ENCODE measurements at places on chromosomes 2 and 18.

- DNase-seq = no peak
These were observed 13.2 kb downstream of the SPATS2L start for GRCh38 chr2:200319548-200320337.

GRCh38 chr2:151197184-151198108 is 64.2 kb downstream of the RBM43 start:
- no peak for DNase-seq

DNA sequence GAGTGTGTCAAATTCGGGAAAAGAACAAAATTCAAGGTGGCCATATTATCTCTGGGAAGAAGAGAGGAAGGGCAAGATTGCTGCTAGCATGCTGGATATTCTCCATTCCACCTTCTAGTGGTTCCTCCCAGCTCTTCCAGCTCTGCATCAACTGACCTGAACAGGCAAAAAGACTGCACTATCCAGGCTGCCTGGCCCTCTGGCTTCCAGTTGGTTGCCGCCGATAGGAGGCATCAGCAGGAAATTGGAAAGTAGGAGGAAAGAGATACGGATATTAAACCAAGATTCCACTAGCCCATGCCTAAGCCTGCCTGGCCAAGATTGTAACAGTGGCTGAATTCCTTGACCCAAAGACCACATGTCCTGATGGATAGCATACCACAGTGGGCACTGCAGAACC is 1.7 kb upstream of the RTTN start:
- no peak for DNase-seq

GRCh38 chr2:71690876-71691475 is 237.6 kb downstream of the DYSF start:
- DNase-seq = no peak

DNA sequence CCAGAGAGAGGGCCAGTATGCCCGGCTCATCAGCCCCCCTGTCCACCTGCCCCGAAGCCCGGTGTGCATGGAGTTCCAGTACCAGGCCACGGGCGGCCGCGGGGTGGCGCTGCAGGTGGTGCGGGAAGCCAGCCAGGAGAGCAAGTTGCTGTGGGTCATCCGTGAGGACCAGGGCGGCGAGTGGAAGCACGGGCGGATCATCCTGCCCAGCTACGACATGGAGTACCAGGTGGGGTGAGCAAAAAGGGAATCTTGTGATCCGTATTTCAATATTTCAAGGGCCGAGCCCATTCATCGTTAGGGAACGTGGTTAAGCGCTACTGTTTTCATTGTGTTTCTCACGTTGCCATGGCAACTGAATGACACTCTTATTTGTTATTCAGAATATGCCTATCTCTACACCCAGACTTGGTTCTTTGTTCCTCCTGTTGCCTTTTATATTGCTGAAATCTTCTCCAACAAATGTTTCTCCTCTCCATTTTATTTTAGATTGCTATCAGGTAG is 81.5 kb downstream of the NRP2 start:
- DNase-seq = no peak

GRCh38 chr2:37324536-37324785 is 172 bp downstream of the PRKD3 start:
- no peak for DNase-seq

GRCh38 chr18:70683263-70683662 is 394.4 kb downstream of the SOCS6 start:
- DNase-seq = no peak

GRCh38 chr2:187689372-187689771 is 135.1 kb upstream of the TFPI start:
- DNase-seq = no peak

DNA sequence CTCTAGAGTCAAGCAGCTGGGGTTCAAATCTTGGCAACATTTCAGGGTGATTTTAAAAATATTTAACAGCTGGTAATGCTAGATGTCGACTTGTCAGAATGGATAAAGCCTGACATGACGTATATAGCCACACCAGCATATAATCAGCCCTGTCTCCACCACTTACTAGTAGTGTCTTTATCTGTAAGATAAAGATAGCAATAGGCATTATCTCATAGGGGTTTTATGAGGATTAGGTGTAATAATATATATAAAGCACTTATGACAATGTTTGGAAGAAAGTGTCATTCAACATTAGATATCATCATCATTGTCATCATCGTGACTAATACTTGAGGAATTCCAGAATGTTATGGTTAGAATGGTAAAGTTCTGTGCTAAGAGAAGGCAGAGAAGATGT is 369.0 kb upstream of the CWC22 start:
- DNase-seq = no peak

Data from cortex of kidney (tissue), 1 donor.